ENCODE measurements at places on chromosomes 11 and 22.

DNA sequence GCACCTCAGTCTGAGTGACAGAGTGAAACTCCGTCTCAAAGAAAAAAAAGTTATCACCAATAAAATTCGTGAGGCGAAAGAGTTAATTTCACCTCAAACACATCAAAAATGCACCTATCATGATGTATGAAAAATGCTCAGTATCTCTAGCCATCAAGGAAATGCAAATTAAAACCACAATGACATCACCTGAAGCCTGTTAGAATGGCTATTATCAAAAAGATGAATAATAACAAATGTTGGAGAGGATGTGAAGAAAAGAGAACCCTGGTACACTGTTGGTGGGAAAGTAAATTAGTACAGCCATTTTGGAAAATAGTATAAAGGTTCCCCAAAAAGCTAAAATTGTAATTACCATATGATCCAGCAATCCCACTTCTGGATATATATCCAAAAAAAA is 23.6 kb downstream of the CHEK2 start:
- no peak for ATAC-seq

DNA sequence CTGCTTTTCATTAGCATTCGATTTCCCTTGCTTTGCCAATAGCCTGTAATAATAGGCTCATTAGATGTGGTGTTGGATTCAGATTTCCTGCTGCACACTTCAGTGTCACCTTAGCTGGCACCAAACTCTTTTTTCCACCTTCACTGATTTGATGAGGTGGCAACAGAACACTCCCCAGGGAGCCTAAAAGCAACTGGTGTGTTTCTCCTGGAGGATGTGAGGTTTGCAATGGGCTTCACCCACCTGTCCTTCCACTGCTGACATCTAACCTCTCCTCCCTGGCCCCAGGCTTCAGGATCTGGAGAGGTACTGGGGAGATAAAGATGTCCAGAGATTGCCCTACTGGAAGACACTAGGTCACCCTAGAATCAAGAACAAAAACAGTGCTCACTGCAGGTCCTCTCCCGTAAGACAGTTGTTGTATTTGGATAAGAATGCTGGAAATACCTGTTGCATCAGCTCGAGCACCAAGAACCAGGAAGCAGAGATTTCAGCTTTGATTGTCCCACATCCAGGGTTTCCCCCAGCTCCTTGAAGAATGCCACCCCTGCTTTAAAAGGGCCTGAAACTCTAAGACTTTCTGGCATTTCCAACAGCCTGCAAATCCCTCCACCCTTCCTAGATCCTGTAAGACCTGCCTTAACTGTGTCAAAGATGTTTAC is 96.9 kb downstream of the SLC1A2 start:
- no peak for ATAC-seq

GRCh38 chr11:19493446-19494213 is 219.0 kb upstream of the NAV2 start:
- no peak for ATAC-seq

DNA sequence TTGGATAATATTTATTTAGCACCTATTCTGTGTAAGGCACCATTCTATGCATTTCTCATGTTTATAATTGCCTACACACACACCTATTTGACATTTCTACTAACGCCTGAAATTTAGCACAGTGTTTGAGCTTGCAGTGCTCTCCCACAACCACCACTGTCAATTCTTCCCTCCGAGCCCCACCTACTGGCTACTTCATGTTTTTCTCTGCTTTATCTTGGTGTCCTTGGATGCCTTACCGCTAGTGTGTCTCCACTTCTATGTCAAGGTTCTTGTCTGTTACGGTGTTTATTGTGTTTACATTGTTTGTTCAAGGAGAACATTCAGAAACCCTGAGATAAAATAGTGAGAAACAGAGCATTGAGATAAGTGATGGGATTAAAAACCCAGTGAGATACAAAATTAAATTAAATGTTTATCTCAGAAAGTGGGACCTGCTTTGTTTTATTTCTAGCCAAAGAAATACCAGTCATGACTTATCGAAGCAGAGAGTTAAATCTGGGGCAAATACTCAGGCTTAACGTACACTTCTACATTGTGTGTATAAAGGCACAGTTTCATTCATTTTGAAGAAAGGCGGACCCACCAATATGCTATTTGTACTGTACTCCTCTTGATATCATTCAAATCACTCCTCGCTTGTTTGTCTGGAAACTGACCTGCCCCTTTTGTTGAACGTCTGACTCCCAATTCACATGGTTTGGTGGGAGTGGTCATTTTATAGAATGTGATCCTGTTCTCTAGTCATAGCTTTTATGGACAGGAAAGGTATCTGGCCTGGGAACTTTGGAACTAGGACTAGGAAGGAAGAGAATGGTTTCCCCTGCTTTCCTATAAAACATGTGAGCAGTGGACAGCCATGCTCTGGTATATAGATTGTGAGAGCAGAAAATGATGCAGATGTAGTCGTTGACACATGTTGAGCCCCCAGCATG is 39.2 kb upstream of the SLC36A4 start:
- peak; percentile 41 for ATAC-seq

DNA sequence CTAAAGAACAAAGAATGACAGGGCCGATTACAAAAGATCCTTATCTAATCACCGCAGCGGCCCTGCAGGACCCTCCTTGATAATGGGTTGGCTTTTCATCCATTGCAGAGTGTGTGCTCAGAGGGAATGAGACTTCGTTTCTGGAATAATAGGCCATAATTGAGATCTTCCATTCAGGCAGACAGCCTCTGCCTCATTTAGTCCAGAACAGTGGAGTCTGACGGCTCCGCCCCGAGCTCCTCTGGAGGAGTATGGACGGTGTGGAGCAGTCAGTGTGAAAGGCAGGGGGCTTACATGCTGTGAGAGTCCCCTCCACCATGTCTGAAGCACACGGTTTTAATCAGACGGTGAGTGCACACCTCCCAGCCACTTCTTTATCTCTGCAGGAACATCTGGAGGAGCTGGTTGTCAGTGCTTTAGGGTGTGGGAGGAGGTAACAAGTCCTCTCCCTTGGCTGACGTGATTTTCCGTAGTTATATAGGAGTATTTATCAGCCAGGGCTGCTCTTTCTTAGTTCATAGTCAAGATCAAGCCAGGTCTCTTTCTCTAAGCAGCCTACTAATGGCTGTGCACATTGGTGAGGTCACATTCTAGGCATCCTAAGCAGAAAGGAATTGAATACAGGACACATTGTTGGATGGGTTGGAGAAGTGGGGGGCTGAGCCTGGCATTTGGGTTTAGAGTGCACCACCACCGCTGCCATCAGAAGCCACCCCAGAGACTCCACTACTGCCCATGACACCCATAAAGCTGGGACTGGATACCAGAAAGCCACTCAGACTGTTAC is 1477.9 kb downstream of the TBC1D22A start:
- no peak for ATAC-seq

GRCh38 chr11:47667555-47667954 is 25.2 kb upstream of the MTCH2 start:
- ATAC-seq: no peak

DNA sequence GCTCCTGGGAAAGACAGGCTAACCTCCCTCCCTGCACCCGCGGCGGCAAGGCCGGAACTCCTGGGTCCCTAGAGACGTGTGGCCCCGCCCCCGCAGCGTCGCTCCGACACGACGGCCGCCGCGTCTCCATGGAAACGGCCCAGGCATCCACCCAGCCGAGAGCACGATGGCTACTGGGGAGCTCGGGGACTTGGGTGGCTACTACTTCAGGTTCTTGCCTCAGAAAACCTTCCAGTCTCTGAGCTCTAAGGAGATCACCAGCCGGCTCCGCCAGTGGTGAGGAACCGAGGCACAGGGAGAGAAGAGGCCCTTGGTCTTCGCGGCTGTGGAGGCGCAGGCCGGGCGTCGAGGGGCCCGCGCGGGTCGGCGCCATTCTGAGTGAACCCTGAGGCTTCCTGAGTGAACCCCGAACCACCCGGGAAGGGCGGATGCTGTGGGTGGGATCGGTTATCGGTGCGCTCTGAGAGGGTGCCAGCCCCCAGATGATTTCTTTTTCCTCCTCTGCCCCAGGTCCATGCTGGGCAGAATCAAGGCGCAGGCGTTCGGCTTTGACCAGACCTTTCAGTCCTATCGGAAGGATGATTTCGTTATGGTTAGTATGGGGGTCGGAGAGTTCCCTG is at the start of gene CFAP300:
Gene CFAP300, plus strand, starts transcription at position 133 of the 620 bp plus-strand sequence. Its CDS starts 34 bp downstream, at position 167.
- peak; percentile 92 for ATAC-seq

DNA sequence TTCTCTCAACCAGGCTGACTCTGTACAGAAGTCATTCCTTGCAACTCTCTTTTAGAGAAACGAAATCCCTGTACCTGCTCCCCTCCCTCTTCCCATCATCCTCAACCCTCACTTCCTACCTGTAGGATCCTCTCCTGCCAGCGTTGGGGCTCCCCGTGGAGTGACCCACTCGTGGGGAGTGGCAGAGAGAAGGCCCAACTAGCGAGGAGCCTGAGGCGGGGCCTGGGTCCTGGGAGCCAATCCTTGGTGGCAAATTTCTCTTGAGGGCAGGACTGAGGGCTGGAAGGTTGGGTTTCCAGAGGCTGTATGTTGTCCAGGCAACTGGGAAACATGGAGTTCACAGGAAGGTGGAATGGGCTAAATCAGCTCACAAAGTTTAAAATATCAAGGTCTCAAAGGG is 10.4 kb downstream of the NHERF4 start:
- peak; percentile 43 for ATAC-seq

DNA sequence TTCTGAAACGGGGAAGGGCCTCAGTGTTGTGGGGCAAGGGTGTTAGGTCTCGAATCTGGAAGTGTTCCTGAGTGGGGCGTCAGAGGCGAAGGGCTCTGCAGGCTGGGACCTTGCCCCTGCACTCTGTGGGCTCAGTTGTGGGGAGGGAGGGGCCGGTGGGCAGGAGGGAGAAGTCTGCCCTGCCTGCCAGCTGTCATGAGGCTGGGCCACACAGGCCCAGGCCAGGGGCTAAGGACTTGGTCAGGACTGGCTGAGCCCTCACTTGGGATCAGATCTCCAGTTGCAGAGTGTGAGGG is at the start of gene CRACR2B:
Gene CRACR2B, plus strand, starts transcription at position 23 of the 296 bp plus-strand sequence. CDS start 689 bp downstream, outside the sequence.
- ATAC-seq: no peak

DNA sequence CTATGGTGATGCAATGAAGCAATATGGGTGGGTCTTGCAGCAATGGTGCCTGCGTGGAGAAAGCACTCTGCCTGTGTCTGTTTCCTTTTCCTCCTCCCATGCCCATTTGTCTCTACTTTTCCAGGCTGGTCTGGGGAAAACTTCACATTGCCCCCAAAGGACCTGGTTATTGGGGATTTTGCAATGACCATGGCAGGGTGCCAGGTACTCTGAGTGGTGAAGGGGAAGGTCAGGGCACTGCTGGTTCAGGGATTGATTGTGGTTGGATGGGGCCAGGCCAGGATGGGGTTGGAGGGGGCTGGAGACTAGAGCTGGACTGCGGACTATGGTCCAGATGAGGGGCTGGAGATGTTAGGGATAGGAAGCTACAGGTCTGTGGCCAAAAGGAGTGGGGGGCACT is 92.1 kb downstream of the INSC start:
- ATAC-seq: no peak

DNA sequence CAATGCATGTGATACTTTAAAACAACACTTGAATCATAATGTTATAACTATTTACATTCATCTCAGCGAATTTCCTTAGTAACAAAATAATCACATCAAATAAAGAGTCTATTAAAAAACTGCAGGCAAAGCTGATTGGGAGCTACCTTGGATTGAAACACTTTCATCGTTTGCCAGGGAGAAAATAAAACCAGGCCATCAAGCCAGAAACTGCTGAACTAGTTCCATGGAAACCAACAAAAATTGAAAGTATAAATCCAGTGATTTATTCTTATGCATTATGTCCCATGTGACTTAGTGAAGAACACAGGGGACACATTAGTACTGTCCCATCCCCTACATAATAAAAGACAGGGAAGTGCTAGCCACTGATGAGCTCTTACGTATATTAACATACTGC is 21.7 kb downstream of the SLC35F2 start:
- ATAC-seq: no peak

DNA sequence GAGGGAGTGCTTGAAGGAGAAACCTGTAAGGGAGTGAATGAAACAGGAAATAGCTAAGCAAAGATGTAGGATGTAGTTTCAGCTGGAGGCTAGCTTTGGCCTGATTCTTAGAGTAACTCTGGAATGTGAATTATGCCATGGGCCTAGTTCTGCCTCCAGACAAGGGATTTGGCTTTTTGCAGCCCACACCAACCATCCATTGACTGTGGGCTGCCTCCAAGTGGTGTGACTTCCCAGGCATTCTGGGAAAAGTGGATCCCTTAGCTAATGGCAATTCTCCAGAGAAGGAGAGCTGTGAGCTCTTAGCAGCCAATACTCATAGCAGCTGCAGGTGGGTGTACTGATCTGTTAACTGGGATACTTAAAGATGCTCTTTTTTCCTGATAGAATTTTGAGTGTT is 2.0 kb upstream of the OR9I1 start:
- ATAC-seq: no peak

DNA sequence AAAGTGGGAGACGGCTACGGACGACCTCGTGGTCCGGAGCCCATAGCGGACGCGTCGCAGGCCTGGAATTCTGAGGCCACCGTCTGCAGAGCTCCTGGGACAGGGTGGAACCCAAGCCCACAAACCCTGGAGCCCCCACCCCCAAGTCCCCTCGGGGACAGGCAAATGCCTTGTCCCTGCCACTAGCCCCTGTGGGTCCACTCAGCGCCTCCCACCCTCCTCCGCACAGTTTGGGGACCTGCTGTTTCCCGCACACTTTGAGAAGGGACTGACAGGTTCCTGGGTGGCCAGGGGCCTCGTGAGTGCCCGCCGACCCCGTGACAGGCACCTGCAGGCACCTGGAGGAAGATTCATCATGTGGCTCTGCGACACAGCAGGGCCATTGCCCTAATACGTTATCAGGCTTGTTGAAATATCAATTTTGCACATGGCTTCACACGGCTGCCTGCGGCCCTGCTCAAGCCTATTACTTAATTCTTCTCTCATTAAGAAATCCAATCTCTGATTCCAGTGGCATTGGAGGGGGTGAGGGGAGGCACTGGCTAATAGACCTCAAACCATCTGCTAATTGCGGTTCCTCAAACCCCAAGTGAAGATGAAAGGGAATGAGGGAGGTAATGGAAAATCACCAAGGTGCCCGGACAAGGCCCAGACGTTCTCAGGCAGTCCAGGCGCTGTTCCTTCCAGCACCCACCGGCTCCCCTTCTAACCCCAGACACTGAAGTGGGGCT is 672.5 kb downstream of the BRD1 start:
- ATAC-seq: no peak

DNA sequence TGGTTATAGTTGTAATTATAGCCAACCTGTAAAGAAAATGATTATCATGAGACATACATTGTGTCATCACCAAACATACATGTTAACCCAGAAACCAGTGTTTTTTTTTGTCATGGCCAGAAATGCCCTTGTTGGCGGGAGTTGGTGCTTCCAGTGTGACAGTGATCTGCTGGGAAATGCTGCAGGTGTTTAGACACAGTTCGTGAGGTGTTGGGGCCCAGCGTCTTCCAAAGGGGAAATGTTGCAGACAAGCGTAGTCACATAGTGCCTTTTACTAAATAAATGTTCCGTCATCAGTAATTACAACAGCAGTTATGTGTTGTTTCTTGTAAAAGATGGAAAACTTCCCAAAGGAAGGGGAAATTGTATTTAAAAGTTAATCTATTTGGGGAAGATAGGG is 92.6 kb upstream of the GAL start:
- no peak for ATAC-seq

Data from activated T-helper 17 cell treated with anti-CD3 and anti-CD28 coated beads, Interleukin-2, amount 50 U/mL, for 72 hours (primary cell).